ENCODE measurements at places on chromosomes 3 and 15.
A peak's percentile ranks its signal among the peaks of the same experiment; 100 is the strongest.

GRCh38 chr15:83102346-83102745 is 5.1 kb upstream of the TM6SF1 start:
- no peak for DNase-seq

DNA sequence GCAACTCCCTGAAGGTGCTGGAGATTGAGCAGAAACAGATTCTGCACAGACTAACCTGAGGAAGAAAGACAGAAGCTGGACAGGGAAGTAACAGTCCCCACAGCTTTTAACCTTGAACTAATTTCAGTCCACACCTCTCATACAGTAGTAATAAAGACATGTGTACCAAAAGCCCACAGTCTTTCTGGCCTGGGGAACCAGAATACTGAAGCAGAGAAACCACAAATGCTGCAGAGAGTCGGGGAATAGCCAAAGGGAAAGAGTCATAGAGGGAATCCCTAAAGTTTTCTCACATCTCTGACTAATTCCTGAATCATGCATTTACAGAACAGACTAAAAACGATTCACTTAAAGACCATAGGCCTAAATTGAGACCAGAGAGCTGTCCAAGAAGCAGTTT is 503.4 kb upstream of the NECTIN3 start:
- no peak for DNase-seq

- DNase-seq: no peak
Measured at GRCh38 chr3:52827866-52828376, 2.6 kb downstream of the ITIH4 start.

- no peak for DNase-seq
Measured at GRCh38 chr15:79609506-79609905, 177.4 kb downstream of the MINAR1 start.

- no peak for DNase-seq
Measured at GRCh38 chr15:83926116-83926515, 272.2 kb downstream of the ADAMTSL3 start.

- peak; percentile 57 for DNase-seq
Measured at GRCh38 chr3:71907996-71908395, 123.0 kb upstream of the PROK2 start.

DNA sequence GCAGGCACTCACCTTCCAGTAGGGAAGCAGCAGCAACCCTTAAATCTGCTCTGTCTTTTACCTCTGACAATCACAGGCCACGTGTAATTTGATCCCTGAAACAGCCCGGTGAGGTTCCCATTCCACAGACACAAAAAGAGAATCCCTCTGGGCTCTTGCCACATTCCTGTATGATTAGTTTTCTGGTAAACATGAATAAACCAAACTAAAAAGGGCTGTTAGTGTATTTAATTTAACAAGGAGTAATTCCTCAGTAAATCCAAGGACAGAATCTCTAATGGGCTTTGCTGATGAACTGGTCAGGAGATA is 186.9 kb downstream of the FAM43A start:
- no peak for DNase-seq

GRCh38 chr3:56145410-56145809 is 322.9 kb downstream of the ERC2 start:
- DNase-seq: no peak

DNA sequence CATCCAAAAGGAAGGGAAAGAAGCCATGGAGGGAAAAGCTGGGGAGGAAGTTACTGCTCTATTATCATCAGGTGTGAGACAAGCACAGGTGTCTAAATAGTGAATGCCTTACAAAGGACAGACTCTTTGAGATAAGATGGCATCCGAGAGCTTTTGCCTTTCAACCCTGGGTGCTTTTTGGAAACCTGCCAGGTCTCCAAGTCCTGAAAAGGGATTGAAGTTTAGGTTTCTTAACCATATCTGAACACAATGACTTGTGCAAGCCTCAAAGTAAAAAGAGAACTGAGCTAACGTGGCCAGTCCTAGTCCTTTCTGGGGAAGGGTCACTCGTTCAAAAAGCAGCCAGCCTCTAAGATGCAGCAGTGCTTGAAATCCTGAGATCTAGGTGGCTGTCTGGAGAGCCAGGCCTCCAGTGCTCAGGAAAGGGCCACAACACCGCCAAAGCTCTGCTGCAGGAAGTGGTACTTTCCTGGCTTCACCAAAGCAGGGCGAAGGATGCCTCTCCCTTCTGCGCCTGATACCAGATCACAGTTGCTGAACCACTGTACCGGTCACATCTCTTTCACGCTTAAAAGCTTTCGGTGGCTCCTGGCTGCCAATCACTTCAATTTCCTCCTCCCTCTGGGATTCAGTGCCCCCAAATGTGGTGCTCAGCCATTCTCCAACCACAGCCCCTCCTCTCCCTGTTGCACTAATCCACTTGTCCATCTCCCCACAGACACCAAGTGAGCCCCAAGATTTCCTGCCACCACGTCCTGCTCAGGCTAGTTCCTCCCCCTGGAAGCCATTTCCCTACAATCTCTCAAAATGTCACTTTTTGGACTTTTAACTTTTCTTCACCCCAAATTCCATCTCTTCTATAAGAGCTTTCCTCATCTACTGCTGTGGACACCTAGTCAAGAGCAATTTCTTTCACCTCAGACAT is 104.1 kb upstream of the LPP start:
- DNase-seq: no peak

DNA sequence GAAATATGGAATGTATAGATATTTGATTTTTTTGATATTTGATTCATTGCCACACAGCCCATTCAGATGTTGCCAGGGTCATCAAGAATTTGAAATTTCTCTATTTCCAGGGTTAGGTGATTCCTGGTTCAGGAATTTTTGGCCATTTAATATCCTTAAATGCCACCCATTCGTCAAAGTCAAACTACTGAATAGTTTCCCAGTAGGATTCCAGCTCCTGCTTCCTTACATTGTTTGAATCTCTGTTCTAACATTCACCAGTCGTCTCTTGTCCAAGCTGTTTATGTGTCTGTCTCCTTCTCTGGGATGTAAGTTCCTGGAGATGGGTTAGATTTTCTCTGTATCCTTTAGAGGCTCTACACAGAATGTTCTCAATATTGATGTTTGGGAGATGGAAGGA is 124.9 kb upstream of the TLE3 start:
- DNase-seq: no peak

GRCh38 chr3:174329321-174329720 is 529.8 kb upstream of the NAALADL2 start:
- DNase-seq: no peak

DNA sequence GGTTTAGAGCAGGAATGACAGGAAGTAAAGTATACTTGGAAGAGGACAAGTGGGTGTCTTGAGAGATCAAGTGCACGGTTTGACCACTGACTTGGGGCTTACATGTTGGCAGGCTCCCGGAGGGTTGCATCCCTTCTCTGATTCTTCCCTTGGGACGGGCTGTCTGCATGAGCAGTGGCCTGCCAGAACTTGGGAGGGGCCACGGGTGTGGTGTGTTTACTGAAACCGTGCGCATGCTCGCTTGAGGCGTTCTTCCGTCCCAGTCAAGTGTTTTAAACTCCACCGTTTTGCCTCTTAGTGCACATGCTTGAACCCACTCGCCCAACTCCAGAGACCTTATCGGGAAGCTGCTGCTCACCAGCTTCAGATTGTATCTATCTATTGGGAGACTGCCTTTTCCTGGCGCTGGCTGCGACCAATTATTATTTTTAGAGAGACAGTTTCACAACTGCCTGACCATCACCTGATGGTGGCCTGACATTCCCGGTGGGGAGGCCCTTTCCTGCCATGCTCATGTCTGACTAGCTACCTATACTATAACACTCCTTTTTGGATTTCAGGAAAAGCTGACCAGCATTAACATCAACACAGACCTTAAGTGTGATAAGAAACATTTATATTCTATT is 14.9 kb upstream of the C3orf22 start:
- no peak for DNase-seq

GRCh38 chr3:77052051-77052501 is 12.2 kb downstream of the ROBO2 start:
- no peak for DNase-seq

DNA sequence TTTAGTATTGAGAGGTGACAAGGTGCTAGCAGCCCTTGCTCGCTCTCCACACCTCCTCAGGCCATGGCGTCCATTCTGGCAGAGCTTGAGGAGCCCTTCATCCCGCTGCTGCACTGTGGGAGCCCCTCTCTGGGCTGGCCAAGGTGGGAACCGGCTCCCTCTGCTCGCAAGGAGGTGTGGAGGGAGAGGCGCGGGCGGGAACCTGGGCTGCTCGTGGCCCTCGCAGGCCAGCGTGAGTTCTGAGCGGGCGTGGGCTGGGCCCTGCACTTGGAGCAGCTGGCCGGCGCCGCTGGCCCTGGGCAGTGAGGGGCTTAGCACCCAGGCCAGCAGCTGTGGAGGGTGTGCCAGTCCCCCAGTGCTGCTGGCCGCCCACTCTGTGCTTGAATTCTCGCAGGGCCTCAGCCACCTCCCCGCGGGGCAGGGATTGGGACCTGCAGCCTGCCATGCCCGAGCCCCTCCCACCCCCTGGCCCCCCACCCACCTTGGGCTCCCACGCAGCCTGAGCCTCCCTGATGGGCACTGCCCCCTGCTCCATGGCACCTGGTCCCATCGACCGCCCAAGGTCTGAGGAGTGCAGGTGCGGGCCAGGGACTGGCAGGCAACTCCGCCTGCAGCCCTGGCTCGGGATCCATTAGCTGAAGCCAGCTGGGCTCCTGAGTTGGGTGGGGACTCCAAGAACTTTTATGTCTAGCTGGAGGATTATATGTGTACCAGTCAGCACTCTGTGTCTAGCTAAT is 785.2 kb downstream of the DIPK2A start:
- DNase-seq: no peak

- DNase-seq: no peak
Measured at GRCh38 chr3:140636406-140637138, 41.3 kb upstream of the TRIM42 start.

DNA sequence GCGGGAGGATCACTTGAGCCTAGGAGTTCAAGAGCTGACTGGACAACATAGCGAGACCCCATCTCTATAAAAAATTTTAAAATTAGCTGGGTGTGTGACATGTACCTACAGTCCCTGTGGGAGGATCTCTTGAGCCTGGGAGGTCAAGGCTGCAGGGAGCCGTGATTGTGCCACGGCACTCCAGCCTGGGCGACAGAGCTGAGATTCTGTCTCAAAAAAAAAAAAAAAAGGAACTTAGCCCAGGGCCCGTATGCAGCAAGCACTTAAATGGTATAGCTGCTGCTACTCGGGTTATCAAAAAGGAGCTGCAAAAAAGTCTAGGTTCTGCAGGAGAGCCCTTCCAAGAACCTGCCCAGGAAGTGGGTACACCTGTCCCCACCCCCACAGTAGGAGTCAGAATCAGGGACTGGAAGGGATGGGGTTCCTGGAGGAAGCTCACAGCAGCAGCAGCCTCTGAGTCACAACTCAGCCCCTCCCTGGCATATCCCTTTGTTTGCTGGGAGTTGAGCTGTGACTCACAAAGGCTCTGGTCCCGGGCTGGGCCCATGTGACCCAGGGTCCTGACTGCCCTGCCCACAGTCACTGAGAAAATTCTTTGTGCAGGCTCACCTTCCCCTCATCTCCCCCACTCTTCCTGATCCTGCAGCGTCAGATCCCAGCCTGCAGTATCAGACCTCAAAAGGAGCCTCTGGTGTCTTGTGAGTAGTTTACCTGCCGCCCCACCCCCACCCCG is at the start of gene SPATA12:
Gene SPATA12 (plus strand): TSS at position 576 of the 733 bp plus-strand sequence. CDS start 13,031 bp downstream, outside the sequence.
- no peak for DNase-seq

DNA sequence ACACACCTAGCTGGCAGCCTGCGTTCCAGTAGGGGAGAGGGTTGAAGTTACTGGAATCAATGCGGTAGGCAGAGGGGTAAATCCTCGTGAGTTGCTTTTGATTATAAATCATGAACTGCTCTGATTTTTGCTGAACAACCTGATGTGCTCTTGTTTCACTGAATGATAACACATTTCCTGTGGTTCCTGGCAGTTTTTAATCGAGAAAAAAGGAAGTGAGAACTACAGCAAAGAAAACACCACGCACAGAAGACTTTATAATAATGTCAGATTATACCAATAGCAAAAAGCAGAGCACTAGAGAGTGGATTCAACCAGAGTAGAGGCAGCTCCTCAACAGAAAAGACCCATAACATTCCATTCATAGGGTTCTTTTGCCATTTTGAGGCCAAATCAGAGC is 200.8 kb upstream of the STRIT1 start:
- DNase-seq: no peak

DNA sequence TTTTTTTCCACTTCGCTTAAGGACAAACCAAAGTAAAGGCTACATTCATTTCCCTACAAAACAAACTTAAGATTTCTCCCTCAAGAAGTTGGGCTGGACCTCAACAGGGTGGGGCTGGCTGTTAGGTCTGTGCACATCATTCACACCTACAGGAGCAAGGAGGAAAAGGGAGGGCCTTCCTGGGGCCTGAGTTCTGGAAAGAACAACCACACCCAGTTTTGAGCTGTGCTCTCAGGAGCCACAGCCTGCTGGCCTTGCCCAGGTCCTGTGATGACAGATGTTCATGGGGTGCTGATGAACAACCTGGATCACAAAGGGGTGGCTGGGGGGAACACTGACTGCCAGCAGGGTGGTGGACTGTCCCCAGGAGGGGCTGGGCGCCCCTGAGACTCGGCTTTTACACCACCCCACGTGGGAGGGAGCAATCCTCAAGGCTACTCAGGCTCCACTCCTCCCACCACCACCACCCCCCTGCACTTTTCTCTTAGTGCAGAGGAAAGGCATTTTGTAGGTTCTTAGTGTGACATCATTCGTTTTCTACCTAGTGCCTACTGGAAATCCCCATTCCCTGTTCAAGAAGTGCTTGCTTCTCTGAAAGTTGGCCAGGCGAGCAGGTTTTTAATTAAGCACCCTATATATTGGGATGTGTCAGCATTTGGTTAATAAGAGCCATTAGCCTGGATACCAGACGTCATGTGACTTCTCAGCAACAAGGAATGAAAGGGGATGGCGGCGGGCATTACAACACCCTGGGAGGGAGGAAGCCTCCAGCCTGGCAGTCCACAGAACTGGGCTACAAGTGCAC is 35.7 kb downstream of the CCNB2 start:
- no peak for DNase-seq

GRCh38 chr3:56747150-56747549 is 54.6 kb downstream of the ARHGEF3 start:
- DNase-seq: no peak

DNA sequence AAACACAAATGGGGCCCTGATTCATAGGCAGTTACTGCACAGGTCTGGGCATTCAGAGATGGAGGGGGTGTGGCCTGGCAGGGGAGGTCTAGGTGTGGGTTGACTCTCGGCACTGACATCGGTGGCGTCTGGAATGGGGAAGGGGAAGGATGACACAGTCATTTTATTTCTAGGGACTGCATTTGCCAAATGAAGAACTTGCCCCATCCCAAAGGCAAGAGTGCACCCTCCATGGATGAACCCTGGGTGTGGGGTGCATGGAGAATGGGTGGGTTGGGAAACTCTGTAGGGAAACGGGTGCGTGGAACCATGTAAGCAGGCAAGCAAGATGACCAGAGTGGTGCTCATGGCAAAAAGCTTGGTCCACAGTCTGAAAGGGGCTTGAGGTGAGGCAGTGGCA is 24.5 kb downstream of the SLC6A20 start:
- no peak for DNase-seq
